Activated CD8-positive, alpha-beta memory T cell treated with anti-CD3 and anti-CD28 coated beads, Interleukin-2, amount 50 U/mL, for 4 hours (primary cell): ENCODE measurements at places on chromosomes 4 and X.

- DNase-seq, result no peak
Measured at GRCh38 chr4:158810487-158811215, 41.8 kb downstream of the FNIP2 start.

- DNase-seq, result no peak
Measured at GRCh38 chrX:20057479-20057878, 59.2 kb downstream of the MAP7D2 start.

DNA sequence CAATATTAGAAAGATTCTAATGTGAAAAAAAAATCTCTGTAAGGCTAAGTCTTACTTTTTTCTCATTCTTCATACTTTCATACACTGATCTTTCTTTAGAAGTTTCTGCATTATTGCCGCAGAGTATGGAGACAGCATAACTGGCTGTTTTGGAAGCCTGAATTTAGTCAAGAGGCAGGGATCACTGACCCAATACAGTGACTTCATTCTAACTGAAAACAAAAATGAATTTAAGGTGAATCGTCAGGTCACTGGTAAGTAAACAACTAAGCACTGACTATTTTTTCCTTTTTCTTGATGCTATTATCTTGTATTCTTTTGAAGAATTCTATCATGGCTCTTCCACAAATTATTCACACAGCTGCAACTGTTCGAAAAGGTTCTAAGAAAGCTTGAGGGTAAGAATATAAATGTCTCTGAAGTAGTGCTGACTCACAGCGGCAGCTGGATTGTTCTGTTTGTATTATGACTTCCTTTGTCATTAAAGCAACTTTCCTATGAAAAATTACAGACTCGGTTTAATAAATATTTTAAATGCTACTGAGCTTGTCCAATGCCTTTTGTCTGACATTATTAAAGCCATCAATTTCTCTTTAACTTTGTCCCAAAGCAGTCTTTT, 609.3 kb downstream of the FSTL5 start:
- DNase-seq, result no peak

GRCh38 chrX:15903186-15903681, 48.6 kb upstream of the AP1S2 start:
- no peak for DNase-seq

- no peak for DNase-seq
Measured at GRCh38 chr4:184587701-184588100, 61.5 kb downstream of the CASP3 start.

- no peak for DNase-seq
Measured at GRCh38 chr4:150540536-150540935, 41.4 kb upstream of the MAB21L2 start.

DNA sequence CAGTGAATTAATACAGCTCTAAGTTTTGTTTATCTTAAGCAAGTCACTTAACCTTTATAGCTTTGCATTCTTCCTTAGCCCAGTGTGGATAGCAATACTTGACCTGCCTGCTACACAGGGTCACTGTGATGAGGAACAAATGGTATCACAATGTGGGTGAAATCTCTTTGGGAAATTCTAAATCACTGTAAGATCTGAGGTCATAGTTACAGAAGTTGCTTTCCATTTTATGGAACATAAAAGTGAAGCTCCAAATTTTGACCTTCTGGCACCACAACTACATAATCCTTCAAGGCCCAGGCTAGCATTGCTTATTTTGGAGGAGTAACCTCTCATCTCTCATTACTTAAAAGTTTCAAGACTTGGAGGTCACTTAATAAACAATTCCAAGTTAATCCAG, 227.7 kb downstream of the USP46 start:
- DNase-seq, result no peak

- DNase-seq, result no peak
Measured at GRCh38 chr4:112318239-112319142, 21.3 kb downstream of the ALPK1 start.

DNA sequence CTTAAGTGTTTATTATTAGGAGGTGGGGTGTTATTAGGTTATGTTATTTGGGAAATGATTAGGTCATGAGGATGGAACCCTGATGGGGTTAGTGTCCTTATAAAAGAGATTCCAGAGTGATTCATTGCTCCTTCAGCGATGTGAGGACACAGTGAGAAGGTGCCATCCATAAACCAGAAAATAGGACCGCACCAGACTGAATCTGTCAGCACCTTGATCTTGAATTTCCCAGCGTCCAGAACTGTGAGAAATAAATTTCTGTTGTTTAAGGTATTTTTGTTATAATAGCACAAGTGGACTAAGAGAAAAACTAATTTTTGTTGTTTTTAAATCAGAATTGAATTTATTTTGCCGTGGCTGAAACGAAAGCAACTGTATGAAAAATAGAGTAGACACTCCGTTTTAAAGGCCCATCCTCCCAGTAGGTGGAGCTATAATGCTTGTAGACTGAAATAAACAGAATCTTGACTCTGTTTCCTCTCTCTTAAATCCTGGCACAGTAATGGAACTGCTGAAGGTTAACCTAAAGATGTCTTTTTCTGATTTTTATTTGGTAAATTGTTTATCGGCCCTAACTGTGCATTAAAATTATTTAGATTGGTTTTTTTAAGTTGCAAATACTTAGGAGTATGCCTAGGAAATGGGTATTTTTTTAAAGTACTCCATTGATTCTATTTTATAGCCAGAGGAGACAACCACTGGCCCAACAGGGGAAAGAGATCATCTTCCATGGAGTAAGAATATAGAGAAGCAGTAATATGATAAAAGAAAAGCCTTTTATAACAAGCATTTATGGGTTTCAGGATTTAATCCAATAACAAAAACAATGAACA, 133.2 kb upstream of the ADAMTS3 start:
- no peak for DNase-seq

DNA sequence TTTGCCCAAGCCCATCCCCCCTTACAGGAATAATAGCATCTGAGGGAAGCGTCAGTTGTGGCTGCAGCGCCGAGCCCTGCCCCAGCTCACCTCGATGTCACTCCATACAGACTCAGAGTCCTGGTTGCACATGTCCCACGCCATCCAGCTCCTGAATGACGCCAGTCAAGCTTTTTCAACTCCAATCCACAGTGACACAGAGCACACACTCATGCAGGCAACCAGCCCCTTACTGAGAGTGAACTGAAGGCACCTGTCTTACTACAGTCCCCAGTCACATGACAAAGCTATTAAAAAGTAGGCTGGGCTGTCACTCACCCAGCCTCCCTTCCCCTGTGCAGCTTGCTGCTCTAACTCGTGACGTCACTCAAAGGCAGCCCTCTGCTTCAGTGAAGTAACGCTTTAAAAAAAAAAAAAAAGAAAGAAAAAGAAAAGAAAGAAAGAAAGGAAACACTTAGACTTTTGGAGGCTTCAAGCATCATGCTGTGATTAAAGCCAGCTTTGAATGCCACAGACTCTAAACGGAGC, at the start of gene PPARGC1A:
TSS of gene PPARGC1A (minus strand) at position 234 of the 528 bp plus-strand sequence. CDS start at position 144, 90 bp downstream.
- DNase-seq, result no peak

DNA sequence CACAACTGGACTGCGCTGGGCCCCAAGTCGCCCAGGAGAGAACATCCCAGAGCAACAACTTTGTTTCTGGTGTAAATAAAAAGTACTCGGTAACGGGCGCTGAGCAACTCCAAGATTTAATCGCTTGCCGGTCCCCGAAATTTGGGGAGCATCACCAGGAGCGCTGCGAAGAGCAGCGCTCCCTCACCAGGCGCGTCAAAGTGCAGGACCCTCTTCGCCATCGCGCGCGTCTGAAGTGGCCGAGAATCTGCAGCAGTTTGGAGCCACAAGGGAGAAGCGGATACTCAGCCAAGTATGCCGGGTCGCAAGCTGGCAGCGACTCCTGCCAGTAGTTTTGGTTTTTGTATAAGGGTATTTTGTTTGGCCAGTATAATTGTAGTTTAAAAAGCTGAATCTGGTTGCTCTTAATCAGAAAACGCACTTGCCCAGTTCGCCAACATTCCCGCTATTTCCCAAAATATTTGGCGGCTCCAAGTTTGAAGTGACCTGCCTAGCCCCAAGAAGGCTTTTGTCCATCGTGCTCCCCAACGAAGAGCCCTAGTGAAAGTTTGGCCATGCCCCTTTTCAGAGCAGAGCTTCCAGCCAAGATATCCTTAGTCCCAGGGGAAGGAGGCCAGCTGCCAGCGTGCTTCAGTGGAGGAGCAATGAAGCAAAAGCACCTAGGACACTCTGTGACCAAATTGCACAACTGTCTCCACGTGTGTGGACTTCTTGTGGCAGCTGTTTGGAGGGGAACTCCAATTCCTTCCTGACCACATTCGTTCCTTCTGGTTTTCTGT, 557 bp upstream of the KDR start:
- no peak for DNase-seq
